ENCODE measurements at places on chromosomes 13 and 19.

DNA sequence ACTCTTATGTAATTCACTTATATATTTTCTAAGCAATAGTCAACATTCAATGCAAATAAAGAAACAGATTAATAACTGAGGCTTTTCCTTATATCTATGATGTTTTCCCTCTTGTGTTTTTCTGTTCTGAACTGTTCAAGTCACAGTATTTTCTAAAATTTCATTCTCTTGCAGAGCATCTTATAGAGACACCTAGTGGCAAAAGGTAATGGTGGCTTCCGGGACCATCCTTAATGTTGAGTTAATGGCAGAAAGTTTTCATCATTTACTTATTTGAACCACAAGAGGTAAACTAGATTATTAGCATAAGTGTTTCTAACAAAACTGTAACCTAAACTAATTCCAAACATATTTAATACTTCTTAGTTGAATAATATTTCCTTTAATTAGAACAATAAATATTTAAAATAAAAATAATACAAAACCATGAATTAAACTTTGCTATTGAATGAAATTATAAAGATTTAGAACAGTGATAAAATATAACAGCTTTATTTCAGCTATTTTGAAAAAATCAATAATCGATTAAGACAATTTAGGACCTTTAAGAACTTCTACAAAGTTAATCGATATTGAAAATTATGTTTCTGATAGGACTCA lies 1.7 kb upstream of the SLITRK5 start:
- DNase-seq = peak; percentile 70

DNA sequence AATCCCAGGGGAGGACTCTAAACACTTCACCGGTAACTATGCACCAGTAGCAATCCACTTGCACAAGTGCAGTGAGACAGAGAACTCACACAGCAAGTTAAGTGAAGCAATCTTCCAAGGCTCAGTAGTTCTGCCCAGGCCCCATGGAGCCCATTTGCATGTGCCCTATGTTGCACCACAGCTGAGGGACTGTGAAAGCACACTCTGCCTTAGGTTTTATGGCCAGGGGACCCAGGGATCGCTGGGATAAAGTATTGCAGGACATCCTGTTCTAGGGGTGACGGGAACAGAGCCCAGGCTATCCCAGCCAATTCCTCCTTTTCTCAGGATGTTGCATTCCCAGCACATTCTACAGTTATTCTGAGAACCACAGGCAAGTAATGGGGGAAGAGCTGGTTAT lies 6.0 kb upstream of the AMER2 start:
- no peak for DNase-seq

DNA sequence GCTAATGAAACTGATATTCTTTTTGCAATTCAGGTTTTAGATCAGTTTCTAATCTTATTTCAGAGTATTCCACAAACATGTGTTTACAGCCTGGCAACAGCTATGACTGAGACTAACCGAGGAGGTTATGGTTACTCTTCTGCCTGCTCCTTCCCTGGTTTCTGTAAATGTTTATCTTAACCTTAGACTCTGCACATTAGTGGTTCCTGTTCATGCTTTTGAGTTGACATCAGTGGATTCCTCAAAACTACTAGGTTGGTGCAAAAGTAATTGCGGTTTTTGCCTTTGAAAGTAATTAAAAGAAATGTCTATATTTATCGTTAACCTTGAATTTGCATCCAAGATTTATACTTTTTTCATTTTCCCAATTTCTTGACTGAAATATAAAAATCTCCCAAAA lies 237.0 kb upstream of the TSHZ3 start:
- peak; percentile 2 for DNase-seq

- DNase-seq = no peak
Observed at GRCh38 chr13:33323801-33324510, 38.4 kb upstream of the STARD13 start.

- no peak for DNase-seq
Observed at GRCh38 chr13:44489751-44490150, 86.4 kb downstream of the TSC22D1 start.

DNA sequence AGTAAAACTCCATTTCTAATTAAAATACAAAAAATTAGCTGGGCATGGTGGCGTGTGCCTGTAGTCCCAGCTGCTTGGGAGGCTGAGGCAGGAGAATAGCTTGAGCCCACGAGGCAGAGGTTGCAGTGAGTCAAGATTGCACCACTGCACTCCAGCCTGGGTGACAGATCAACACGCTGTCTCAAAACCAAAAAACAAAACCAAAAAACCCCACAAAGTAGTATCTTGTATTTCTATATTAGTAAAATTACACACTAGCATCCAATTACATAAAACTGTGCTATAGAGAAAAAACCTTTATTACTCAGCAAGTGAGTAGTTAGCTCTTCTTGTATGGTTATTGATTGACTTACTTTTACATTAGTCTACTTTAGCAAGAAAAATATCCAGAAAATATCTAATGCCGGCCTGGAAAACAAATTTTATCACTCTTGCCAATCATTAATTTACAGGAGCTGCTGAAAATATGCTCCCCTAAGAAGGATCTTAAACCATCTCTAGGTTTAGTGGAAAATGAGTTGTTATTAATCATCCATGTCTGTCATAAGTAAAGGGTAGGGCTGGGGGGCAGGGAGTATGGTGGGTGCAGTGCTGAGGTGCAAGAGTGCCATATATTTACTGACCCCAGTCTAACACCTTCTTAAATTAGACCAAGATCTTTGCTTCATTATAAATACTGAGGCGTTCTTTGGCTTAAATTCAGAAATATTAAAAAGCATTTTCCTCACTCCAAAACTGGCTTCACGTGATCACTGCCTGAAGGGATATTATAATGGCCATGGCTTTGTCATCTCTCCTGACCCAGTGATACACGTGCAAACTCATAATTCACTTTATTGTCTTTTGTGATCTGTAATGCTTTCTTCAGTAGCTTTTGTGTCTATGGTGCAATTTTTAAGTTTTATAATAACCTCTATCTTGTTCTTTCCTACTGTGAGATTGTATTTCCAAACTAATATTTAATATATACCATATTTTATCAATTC lies 44.1 kb downstream of the UBL3 start:
- DNase-seq = no peak

DNA sequence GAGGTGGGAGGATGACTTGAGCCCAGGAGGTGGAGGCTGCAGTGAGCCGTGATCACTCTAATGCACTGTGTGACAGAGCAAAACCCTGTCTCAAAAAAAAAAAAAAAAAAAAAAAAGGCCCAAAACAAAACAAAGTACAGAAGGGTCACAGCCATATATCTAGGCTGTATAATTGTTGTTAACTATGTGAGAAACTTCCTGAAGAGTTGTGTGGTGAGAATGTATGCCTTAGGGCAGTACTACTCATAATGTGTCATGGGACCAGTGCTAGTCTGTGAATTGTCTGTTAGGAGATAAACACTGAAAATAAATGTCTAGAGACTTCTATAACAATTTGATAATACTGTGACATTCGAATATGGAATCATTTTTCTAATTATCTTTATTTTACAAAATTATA lies 43.1 kb downstream of the PAN3 start:
- DNase-seq = peak; percentile 29

GRCh38 chr13:58620176-58620575 lies 988.6 kb downstream of the PCDH17 start:
- no peak for DNase-seq

DNA sequence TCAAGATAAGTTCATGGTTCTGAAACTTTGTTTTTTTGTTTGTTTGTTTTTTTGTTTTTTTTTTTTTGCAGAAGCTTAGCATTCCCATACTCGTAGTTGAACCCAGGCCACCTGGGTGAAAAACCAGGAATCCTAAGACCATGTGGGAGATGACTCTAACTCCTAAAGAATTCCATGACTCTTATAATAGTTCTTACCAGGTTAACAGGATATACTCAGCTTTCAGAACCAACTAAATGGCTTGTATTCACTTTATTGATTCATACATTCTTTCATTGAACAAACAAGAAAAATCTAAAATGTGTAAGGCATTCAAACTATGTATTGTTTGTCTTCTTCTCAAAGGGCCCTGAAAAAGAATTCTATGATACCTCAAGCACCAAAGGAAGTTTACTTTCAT lies 40.5 kb upstream of the KLF5 start:
- peak; percentile 10 for DNase-seq

DNA sequence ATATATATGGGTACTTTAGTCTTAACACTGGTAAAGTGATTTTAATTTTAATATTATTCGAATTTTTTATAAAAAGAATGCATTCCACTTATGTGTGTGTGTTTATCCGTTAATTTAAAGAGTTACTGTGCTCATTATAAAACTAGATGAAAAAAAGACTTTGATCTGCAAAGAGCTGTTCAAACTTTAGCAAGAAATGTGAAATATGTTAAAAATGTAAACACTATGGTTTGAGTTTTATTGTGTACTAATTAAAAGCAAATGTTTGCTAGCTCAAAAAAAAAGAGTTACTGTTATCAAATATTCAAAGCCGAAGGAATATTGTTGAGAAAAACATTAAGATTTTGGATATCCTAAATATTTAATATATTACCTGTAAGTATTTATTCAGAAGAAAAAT lies 34.5 kb downstream of the UFM1 start:
- no peak for DNase-seq

- peak; percentile 46 for DNase-seq
Observed at GRCh38 chr13:26881154-26881553, 120.6 kb upstream of the GPR12 start.

GRCh38 chr19:1066748-1067340 lies at the start of gene ARHGAP45:
ARHGAP45 (plus strand) TSS chr19:1067167; CDS start chr19:1067406, 239 bp downstream.
- DNase-seq = no peak

GRCh38 chr13:74678308-74678965 lies 544.2 kb upstream of the KLF12 start:
- no peak for DNase-seq

GRCh38 chr13:45511310-45512097 lies 46.8 kb downstream of the COG3 start:
- DNase-seq = peak; percentile 79

GRCh38 chr13:67221630-67222226 lies 8.4 kb downstream of the PCDH9 start:
- DNase-seq = no peak

Data from astrocyte of the spinal cord (primary cell).